ENCODE measurements at places on chromosomes 12 and 14. TPM values are rescaled to one million over a fixed set of nuclear protein-coding genes. Genes with fewer than 3 reads are reported as not detected.

GRCh38 chr14:77055306-77055705 lies 26.8 kb upstream of the IRF2BPL start:
- DNase-seq = no peak

DNA sequence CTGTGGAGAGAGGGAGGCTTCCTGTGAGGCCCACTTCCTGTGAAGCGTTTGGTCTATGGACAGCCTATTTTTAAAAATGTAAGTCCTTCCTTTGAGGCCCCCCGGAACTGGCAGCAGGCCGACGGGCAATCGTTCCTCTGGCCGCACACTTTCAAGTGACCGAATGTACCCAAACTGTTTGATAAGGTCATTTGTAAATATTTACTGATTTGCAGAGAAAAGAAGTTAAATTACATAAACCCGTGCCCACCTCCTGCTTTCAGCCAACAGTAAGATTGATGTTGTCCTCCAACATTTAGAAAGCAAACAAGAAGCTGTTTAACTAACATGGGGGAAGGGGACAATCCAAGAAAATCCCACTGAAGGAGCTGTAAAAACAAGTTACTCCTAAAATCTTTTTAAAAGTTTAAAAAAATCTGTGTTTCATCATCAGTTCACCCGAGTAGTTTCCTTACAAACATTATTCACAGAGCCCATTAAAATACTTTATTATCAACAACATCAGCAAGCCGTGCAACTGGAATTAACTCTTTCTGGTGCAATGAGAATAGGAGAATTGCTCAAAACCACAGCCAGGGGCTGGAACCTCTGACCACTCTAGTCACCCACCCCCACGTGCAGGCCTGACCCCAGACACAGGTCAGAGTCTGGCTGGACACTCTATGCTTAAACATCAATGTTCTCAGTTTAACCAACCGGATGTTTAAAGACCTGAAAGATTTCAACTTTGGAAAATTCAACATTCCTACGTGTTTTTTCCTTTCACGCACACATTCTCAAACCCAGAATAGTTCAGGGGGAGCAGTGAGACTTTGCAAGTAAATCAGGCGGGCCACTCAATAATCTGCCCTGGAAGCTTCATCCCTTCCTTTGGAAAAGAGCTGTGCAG lies 65.3 kb downstream of the FOXN3 start:
- no peak for DNase-seq

The APOLD1 gene
- total RNA-seq = 1.4 TPM

The PTPRB gene
- total RNA-seq = 0.38 TPM

DNA sequence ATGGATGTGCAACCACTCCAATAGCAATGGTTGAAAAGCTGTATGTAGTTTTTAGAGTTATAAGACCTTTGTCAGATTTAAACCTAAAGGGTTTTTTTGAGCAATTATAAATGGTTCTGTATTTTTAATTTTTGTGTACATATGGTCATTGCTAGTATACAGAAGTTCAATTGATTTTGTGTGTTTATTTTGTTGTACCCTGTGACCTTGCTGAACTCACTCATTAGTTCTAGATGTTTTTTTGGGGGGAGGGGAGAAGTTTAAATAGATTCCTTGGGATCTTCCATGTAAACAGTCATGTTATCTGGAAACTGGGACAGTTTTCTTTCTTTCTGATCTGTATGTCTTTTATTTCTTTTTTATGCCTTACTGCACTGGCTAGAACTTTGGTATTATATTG lies 87.8 kb downstream of the MED13L start:
- no peak for DNase-seq

The SLCO1C1 gene
- total RNA-seq = not detected

GRCh38 chr12:103912069-103912468 lies 18.1 kb upstream of the HSP90B1 start:
- no peak for DNase-seq

The FGD6 gene
- 13.3 TPM for total RNA-seq

DNA sequence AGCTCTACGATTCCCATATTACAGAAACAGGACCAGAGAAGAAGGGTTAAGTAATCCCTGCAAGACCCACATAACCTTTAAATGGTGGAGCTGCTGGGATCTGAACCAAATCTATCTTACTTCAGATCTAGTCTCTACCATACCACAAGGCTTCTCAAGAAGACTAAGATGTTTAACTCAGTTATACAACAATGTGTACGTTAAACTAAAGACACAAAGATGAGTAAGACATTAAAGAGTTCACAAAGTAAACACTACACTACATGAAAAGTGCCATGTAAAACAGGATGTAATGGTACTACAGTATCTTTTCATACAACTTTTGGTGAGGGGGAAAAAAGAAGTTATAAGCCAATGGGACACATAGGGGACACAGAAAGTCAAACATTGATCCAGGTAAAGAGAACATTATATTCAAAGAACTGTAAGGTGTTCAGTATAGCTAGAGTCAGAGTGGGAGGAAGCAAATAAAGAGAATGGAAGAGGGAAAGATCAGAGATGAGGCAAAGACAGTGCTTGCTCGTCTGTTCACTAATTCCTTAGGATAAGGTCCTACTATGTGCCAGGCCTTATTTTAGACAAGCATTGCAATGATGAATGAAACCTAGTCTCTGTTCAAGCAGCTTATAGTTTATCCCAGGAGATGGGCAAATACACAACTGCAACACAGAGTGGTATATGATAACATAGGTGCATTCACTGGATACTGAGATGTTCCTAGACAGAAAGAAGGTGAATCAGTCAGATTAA lies 7.7 kb downstream of the TMED10 start:
- DNase-seq = peak; percentile 19

- no peak for DNase-seq
Observed at GRCh38 chr12:45701296-45701695, 28.2 kb upstream of the ARID2 start.

- DNase-seq = no peak
Observed at GRCh38 chr14:95319312-95320077, at the start of gene CLMN. CLMN (minus strand) TSS chr14:95319908; CDS start chr14:95319792, 116 bp downstream.

- peak; percentile 3 for DNase-seq
Observed at GRCh38 chr14:71933001-71933587, 865 bp downstream of the RGS6 start.

The KRT83 gene
- total RNA-seq = not detected

The PAPOLA gene
- 70.0 TPM for total RNA-seq

The ARG2 gene
- 113 TPM for total RNA-seq

DNA sequence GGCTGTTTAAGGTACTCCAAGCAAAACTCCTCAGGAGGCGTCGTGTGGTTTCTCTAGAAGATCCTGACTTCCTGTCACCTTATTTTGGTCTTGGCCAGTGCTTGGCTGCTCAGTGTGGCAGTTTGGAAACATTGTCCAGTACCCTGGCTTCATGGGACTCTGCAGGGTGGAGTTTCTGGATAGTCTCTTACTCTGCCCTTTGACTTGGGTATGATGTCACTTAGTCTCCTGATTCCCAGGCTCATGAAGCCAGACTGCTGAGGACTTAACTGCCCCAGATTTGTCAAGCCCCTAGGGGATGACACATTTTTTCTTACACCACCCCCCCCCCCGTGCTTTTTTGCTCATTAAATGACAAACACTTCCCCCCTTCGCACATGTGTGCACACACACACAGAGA lies 82.7 kb downstream of the ADCK1 start:
- DNase-seq = no peak

GRCh38 chr14:32366986-32367385 lies 37.9 kb downstream of the AKAP6 start:
- DNase-seq = no peak

DNA sequence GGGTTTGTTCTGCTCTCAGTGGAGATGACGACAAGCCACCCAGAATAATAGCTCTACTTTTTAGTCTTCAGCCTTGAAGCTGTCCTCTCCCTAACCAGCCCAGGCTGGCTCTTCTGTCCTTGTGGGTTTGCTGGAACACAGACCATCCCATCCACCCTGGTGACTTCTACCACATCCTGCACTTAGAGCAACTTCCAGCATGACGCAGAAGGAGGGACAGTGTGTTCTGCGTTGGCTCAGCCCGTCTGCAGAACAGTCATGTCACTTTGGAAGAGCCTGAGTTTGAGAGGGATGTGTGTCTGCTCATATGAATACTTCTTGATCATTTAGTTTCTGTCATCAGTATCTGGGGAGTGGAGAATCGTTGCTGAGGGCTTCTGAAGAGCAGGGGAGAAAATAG lies 198.0 kb downstream of the CACNA1C start:
- no peak for DNase-seq

The GLIPR1L1 gene
- not detected for total RNA-seq
